ENCODE measurements at places on chromosomes 4 and X. TPM values are rescaled to one million over a fixed set of nuclear protein-coding genes. Genes with fewer than 3 reads are reported as not detected.

- no peak overlapping the region for H3K4me3 ChIP-seq
- no peaks in the 10 kb centered on the region for H3K36me3 ChIP-seq
These were observed 22.4 kb downstream of the PRRG1 start for GRCh38 chrX:37371578-37371991.

GRCh38 chrX:107025545-107025944 is 25.5 kb upstream of the MORC4 start:
- H3K4me3 ChIP-seq, result no peak overlapping the region
- H3K27me3 ChIP-seq, result peaks cover 3% of the 10 kb centered on the region
- H3K4me1 ChIP-seq, result no peaks in the 10 kb centered on the region
- DNase-seq, result no peak
- H3K36me3 ChIP-seq, result no peaks in the 10 kb centered on the region
- no peak overlapping the region for H3K27ac ChIP-seq

GRCh38 chrX:154718616-154719015 is 32.3 kb downstream of the GAB3 start:
- peak overlapping the region; percentile 51 for H3K4me3 ChIP-seq
- no peak for DNase-seq
- peaks cover 85% of the 10 kb centered on the region for H3K4me1 ChIP-seq
- peak overlapping the region; percentile 97 for H3K27ac ChIP-seq

- no peaks in the 10 kb centered on the region for H3K36me3 ChIP-seq
- no peaks in the 10 kb centered on the region for H3K4me1 ChIP-seq
- no peaks in the 10 kb centered on the region for H3K27me3 ChIP-seq
- no peak overlapping the region for H3K27ac ChIP-seq
- DNase-seq, result no peak
These were observed 804.2 kb downstream of the CENPC start for GRCh38 chr4:66741081-66741480.

GRCh38 chrX:41480508-41481260 is 33.5 kb downstream of the NYX start:
- H3K27me3 ChIP-seq, result no peaks in the 10 kb centered on the region
- DNase-seq, result no peak
- H3K27ac ChIP-seq, result no peak overlapping the region
- H3K36me3 ChIP-seq, result no peaks in the 10 kb centered on the region
- peaks cover 7% of the 10 kb centered on the region for H3K4me1 ChIP-seq
- H3K4me3 ChIP-seq, result no peak overlapping the region

The TMEM47 gene
- not detected for total RNA-seq

The TEX13B gene
- total RNA-seq, result not detected

The FOXR2 gene
- total RNA-seq, result not detected

The SPOCK3 gene
- total RNA-seq, result not detected

The RXFP1 gene
- not detected for total RNA-seq

The AREG gene
- 0.19 TPM for total RNA-seq
